ENCODE measurements at places on chromosomes 6 and 20.

DNA sequence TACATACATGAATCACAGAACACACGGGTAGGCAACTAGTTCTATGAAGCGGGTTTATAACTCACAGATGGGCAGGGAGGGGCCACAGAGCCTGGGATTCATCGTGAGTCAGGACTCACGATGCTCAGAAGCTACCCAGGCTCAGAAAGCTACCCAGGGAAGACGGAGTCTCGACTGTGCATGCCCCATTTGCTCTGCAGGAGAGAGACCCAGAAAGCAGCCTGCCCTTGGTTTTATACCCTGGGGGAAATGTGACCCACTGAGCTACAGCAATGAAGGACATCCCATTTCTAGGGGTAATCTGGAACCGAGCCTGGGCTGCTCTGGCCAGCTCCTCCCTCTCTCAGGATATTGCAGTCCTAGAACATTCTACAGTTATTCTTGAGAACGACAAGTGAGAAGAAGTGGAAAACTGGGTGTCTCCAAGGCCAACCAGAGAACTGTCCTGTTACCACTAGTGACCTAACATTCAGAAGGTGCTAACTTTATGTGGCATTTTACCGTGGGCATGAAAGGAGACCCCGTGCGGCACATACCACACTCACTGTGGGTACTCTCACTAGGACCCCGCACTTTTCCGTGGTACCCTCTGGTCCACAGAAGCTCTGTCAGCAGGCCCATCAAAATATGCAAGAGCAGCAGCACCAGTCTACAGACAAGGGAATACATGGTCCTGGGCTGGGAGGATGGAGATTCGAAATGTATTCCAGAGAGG lies 201.9 kb upstream of the PMEPA1 start:
- DNase-seq = no peak

DNA sequence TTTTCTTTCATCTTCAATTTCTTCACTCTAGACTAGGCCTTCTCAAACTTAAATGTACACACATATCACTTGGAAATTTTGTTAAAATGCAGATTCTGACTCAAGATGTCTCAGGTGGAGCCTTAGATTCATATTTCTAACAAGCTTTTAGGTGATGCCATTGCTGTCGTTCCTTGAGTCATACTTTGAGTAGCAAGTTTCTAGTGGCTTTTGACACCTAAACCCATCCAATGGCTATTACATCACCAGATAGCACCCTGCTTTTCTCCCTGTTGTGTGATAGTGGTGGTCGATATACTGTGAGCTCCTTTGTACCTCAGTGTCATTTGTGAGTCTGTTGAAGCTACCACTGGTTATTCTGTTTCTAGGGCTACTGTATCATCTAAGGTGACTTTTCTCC lies 34.8 kb upstream of the BAG2 start:
- DNase-seq = no peak

DNA sequence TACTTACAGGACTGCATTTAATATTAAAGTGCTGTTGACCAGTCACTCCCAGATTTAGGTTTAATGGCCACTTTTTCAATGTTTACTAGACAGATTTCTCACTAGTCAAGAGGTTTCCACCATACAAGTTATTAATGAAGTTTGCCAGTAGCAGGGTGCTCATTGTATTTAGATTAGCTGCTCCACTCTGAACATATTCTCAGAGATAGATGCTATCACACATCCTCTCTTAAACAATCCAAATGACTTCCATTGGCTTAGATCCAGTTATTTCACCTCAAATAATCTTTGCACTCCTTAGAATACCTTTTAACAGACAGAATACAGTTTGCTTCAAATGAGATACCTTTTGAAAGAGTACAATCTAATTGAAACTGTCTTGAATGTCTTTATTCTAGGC lies 276.1 kb downstream of the HDGFL1 start:
- DNase-seq = no peak

GRCh38 chr20:60136645-60137401 lies 178.6 kb downstream of the CDH26 start:
- no peak for DNase-seq

GRCh38 chr6:121516331-121516730 lies 80.9 kb downstream of the GJA1 start:
- no peak for DNase-seq

DNA sequence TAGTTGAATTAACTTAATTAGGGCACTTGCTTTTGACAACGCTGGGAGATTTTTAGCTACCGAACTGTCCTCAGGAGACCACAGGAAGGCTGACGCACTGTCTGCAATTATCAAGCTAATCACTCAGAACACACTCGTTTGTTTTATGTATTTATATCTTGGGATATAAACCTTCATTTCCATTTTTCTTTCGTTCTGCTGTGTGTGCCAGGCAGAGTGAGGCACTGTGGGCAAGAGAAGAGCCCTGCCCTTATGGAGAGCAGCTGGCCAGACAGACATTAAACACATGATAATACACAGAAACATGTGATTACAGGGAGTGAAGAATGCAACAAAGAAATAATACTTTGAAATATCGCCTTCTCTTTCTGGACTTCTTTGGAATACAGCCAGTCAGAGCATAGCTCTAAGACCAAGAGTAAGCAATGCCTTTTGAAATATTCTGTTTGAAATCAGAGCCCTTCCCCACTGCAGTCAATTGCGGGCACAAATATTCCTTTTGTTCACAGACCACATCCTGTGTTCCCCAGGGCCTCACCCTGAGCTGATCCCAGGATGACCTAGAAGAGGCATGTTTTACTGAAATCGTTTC lies 96.8 kb downstream of the ANKRD60 start:
- no peak for DNase-seq

- DNase-seq = no peak
These were observed 6.5 kb downstream of the NKAIN4 start for GRCh38 chr20:63247671-63248228.

- DNase-seq = no peak
These were observed 26.4 kb upstream of the FAM83C start for GRCh38 chr20:35318502-35319157.

- DNase-seq = no peak
These were observed 95.2 kb downstream of the KIF13A start for GRCh38 chr6:17892097-17892686.

DNA sequence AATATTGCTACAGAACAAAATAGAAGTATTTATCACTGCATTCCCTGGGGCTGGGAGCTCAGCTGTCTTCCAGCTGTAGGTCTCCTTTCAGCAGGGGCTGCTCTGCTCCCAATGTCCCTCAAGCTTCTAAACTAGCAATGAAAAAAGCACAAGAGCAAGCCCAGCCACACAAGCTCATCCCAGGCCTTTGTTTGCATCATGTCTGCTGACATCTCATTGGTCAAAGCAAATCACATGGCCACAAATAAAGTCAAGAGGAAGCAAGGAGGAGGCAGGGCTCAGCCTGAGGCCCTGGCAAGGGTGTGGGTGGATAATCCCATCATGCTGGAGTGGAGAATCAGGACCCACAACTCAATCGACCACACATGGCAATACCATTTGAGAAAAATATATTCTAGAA lies 2.2 kb upstream of the BFSP1 start:
- no peak for DNase-seq

DNA sequence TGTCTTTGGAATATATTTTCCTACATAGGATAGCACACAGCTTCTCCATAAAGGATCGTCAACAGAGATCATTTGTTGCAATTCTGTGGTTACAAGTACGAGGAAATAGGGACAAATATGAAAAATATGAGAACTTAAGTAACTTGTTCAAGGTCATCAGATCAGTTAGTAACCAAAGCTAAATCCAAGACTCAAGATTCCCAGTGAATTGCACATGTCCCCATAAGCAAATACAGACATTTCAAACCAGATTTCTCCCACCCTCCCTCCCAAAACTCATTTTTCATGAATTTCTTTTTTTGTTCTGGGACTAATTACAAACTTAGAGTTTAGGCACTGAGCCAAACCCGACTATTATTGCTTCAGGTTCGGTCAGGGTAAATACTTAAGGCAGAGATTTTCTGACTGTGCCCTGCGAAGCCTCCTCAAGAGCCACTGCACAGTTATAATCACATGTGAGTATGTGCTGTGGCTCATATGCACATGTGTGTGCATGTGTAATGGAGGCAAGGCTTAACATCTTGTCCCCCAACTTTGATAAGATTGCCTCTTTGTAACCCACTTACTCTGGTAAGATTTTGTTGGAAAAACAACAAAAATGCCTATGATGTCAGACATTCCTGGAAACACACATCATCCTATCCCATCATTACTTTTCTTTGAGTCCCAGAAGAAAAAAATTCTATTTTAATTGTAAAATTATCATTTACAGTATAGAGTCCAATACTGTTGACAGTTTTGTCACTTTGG lies 216.2 kb downstream of the CD83 start:
- no peak for DNase-seq

GRCh38 chr6:132161283-132161682 lies 210.1 kb upstream of the CCN2 start:
- DNase-seq = no peak

GRCh38 chr6:150719099-150719766 lies 119.5 kb downstream of the PLEKHG1 start:
- DNase-seq = no peak

GRCh38 chr20:40915756-40916155 lies 112.9 kb upstream of the TOP1 start:
- no peak for DNase-seq

DNA sequence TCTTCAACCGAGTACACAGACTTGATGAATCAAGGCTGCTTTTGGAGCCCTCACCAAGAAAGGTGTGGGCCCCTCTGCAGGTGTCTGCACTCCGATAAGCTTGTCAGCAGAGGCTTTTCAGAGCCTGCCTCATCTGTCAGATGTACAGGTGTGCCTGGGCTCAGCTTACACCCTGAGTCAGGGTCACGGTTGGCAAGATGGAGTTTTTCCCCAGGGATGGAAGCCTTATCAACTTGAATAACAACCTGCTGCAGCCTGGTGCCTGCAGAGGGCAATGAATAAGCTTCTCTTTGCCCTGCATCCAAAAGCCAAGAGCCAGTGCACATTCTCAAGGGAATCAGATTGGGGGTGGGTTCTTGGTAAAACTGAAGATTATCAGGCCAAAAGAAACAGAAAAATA lies 427.1 kb downstream of the CD83 start:
- DNase-seq = no peak

DNA sequence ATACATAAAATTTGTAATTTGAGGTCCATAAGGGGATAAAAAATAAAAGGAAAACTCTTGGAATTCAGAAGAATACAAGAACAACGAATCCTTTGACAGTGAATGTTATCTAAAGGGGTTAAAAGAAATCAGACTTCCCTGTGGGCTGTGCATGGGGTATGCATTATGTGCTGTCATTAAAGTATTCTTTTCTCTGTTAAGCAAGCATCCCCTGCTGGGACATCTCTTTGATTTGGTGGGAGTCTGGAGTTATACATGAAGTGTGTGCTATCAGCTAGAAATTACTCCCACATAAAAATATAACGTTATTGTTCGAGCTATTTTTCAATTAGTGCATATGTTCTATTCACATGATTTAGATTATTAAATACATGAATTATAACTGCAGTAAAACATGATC lies 195.2 kb downstream of the CENPW start:
- no peak for DNase-seq

DNA sequence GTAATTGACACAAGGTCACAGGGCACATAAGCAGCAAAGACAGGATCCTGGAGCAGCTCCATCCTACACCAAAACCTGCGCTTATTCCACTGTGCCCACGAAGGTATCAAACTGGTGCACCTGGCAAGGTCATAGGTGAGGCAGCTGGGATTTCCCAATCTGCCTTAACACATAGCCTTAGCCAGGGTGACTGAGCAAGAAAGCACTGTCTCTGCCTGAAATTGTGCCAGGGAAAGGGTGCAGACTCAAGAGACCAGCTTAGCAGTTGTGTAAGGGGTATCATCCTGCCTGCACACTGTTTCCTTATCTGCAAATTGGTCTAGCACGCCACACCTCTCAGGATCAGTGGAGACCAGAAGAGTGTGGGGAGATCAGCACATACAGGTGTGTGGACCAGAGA lies 82.8 kb downstream of the MAFB start:
- DNase-seq = no peak

GRCh38 chr6:165292657-165293056 lies 16.7 kb downstream of the C6orf118 start:
- DNase-seq = no peak

GRCh38 chr20:48875914-48876240 lies 45.6 kb upstream of the ARFGEF2 start:
- no peak for DNase-seq

- no peak for DNase-seq
These were observed 61.6 kb downstream of the TTI1 start for GRCh38 chr20:37971561-37972127.

GRCh38 chr6:48743738-48744137 lies 632.7 kb upstream of the PTCHD4 start:
- no peak for DNase-seq

GRCh38 chr6:90186637-90187371 lies 109.8 kb downstream of the BACH2 start:
- no peak for DNase-seq

- DNase-seq = no peak
These were observed 110.9 kb upstream of the JAG1 start for GRCh38 chr20:10784554-10785183.

DNA sequence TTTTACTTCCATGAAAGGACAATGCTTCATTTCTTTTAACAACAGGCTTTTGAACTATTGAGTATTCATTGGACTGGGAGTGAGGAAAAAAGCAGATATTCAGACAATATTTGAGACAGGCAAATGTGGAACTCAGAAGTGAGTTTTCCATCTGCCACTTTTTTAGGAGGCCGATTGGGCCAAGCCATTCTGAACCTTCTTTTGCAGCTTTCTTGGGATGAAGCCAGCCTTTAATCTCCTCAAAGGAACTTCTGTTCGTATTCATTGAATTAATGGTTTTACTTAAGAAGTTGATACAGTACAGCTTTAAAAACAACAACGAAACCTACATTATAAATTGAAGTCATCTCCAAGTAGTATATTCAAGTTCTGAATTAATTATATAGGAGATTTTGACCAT lies 187.1 kb upstream of the RNF217 start:
- DNase-seq = no peak

GRCh38 chr6:125790358-125791150 lies at the start of gene NCOA7:
Gene NCOA7 (plus strand): TSS chr6:125790960. CDS start chr6:125815355, 24,395 bp downstream.
- DNase-seq = peak; percentile 72

GRCh38 chr20:63833776-63834490 lies 2.9 kb upstream of the ZBTB46 start:
- no peak for DNase-seq

DNA sequence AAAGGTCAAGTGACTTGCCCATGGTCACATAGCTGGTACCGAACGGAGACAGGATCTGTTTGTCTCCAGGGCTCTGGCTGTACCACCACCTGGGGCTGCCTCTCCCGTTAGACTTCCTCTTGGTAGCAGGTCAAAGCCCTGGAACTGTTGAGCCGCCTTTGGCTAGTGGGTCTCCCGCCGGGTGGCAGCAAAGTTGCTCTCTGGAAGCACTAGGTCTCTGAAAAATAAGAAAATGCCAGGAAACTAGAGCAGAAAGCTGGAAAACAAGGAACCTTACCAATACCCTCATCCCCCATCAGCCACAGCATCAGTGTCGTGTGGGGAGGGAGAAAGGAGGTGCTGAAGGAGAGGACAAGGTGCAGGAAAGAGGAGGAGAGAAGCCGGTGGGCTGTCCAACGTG lies 291.0 kb upstream of the SUPT3H start:
- DNase-seq = no peak

GRCh38 chr6:160439751-160440150 lies 91.6 kb downstream of the SLC22A3 start:
- DNase-seq = no peak
